ENCODE measurements at places on chromosomes 12 and 14. TPM values are rescaled to one million over a fixed set of nuclear protein-coding genes. Genes with fewer than 3 reads are reported as not detected.

The GYS2 gene
- total RNA-seq = not detected

- no peak for DNase-seq
These were observed 456 bp upstream of the TMPO start for GRCh38 chr12:98514982-98515286.

- DNase-seq = no peak
These were observed 1701.5 kb upstream of the FLRT2 start for GRCh38 chr14:83828406-83828805.

The ST8SIA1 gene
- total RNA-seq = 0.29 TPM

DNA sequence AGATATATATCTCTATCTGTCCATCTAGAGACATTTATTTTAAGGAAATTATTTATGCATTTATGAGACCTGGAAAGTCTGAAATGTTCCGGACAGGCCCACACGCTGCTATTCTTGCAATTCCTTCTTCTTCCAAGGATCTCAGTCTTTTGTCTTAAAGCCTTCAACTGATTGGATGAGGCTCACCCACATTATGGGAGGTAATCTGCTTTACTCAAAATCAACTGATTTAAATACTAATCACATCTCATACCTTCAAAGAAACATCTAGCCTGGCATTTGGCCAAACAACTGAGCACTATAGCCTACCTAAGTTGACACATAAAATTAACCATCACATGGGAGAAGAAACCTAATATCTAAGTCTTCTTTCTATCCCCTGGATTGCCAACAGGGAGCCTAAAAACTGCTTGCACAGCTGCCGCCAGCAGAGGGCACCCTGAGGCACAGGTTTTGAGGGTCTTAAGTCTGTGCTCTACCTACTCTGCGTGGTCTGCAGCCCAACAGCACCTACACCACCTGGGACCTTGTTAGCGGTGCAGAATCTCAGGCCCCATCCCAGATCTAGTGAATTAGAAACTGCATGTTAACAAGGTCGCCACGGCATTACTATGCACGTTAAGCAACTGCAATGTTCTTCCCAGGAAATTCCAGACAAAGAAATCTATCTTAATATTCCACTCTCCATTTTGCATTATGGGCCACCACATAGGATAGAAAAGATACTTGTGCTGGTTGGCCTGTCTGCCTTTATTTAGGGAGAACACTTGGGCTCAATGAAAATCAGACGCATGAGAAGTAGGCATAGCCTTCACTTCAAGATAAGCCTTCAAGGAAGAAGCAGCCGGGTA, 249.7 kb downstream of the FOXG1 start:
- DNase-seq = no peak

The RAN gene
- total RNA-seq = 98.2 TPM

GRCh38 chr12:71556448-71556847, 107.2 kb downstream of the ZFC3H1 start:
- DNase-seq = no peak

The NKX2-1 gene
- not detected for total RNA-seq

GRCh38 chr12:124412646-124413015, 117.7 kb downstream of the RFLNA start:
- DNase-seq = no peak

The NUAK1 gene
- total RNA-seq = 79.0 TPM

GRCh38 chr12:4440187-4440941, 5.3 kb downstream of the FGF6 start:
- no peak for DNase-seq

- DNase-seq = no peak
These were observed 324.8 kb downstream of the C12orf50 start for GRCh38 chr12:87704374-87704773.
